ENCODE measurements at places on chromosomes 1 and 21.

- no peak for DNase-seq
These were observed 60.8 kb upstream of the PRRC2C start for GRCh38 chr1:171424494-171424893.

GRCh38 chr1:87706779-87707228 lies 378.1 kb downstream of the LMO4 start:
- no peak for DNase-seq

DNA sequence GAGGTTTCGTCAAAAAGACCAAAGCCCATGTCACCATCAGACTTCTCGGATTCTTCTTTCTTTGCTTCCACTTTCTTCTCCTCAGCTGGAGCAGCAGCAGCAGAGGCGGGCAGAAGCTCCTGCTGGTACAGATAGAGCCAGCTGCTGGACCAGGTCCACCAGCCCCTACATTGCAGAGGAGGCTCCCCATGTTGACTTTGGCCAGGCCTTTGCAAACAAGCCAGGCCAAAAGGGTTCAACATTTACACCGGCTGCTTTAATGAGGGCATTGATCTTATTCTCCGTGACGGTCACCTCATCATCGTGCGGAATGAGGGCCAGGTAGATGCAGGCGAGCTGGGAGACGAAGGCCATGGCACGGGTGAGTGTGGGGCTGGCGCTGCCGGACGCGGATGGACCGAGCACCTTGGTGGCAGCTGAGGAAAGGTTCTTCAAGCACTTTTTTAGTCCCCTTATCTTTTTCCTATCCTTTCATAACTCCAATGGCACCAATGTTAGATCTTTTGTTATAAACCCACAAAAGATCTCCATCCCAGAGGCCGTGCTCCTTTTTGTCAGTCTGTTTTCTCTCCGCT lies 358.5 kb downstream of the RGS7 start:
- DNase-seq = no peak

DNA sequence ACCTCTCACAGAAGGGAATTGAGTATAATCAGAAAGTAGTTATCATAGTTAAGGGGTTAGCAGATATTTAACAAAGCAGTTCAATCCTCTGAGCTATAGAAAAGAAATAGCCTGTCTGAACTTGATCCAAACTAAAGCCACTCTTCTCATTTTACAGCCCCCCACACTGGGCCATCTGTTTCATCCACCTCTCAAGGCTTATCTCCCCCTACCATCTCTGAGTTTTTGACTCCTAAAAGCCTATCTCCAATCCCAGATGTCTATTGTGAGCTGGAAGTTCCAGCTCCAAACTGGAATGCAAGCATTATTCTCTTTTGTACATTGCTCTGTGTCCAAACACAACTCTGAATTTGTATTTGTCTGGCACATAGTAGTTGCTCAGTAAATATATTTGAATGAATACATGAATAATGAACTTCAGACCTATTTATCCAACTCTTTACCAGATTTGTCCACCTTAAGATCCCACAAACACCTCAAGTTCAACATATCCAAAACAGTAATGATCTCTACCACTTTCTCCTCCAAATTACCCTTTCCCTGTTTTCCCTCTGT lies 98.1 kb downstream of the PLPP3 start:
- no peak for DNase-seq

DNA sequence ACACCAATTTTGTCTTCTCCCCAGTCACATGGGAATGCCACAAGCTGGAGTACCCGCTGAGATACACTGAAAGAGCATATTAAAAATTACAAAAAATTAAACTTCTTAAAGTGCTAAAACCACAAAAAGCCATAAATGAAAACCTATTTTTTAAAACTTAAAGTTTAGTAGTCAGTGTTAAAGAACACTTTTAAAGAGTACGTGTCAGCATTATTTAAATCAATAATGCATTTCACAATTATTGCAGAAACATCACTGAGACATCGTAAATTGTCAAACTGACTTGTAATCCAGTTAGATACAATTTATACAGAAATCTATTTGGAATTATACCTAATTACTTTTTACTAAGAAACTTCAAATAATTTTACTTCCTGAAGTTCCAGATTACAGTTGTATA lies 22.9 kb downstream of the ZBTB21 start:
- DNase-seq = no peak

DNA sequence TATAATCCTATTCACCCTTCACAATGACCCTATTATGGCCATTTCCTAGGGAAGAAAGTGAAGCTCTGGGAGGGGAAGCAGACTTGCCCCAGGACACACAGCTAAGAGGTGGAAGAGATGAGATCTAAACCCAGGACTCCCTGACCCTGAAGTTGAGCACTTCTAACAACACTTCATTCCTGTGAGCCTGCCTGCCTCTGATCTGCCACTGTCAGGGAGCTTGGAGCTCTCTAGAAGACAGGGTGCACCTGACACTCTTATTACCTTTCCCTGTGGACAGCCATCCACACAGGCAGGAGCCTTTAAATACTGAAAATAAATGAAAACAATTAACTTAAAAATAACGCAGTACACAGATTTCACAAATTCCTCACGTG lies 599 bp downstream of the MKNK1 start:
- DNase-seq = no peak

DNA sequence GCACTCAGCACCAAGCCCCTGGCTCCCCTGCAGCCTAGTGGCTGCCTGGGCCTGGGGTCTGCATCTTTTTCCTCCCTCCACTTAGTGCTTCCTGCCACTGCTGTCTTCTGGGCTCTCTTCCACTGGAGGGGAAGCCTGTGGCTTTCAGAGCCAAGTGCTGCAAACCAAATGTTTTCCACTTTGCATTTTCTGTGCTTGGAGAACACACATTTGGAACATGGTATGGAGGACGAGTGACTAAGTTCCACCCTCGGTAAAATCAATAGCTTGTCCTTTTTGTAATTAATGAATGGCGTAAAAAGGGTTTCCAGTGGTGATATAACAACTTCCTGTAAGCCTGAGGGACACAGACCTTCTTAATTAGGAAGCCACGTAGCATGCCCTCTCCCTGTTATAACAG lies 10.1 kb upstream of the GPR153 start:
- no peak for DNase-seq

- peak; percentile 43 for DNase-seq
These were observed 7.9 kb upstream of the TNNT2 start for GRCh38 chr1:201385299-201385891.

GRCh38 chr1:109824349-109825115 lies 60.8 kb upstream of the EPS8L3 start:
- DNase-seq = no peak

DNA sequence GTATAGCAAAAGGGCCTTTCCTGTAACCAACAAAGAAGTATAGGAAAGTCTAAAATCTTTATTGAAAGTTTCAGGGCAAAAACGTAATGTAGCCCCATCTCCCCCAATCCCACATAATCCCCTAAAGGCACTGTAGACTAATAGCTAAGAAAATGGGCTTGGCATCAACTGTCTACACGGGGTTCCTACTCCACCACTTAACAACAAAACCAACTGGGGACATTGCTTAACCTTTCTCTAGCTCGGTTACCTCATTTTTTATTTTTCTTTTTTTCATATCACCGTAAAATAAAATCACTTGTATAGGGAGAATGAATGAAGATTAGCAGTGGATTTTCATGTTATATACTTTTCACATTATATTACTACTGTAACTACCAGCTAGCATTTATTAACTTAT lies 12.3 kb downstream of the MACF1 start:
- DNase-seq = peak; percentile 21

DNA sequence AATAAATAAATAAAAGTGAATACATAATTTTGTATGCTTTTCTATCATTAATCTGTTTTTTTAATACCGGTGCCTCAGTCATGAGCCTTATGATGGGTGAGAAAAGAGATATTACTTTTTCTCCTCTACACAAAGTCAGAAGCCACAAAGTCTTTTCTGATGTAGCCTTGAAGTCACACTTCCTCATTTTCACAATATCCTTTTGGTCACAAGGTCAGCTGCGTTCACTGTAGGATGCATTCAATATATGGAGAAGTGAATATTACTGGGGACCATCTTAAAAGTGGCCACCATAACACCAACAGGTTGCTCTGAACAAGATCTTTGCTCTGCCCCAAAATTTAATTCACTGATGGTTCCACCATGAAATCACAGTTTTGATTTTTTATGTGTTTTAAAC lies 83.3 kb upstream of the TNR start:
- peak; percentile 56 for DNase-seq

DNA sequence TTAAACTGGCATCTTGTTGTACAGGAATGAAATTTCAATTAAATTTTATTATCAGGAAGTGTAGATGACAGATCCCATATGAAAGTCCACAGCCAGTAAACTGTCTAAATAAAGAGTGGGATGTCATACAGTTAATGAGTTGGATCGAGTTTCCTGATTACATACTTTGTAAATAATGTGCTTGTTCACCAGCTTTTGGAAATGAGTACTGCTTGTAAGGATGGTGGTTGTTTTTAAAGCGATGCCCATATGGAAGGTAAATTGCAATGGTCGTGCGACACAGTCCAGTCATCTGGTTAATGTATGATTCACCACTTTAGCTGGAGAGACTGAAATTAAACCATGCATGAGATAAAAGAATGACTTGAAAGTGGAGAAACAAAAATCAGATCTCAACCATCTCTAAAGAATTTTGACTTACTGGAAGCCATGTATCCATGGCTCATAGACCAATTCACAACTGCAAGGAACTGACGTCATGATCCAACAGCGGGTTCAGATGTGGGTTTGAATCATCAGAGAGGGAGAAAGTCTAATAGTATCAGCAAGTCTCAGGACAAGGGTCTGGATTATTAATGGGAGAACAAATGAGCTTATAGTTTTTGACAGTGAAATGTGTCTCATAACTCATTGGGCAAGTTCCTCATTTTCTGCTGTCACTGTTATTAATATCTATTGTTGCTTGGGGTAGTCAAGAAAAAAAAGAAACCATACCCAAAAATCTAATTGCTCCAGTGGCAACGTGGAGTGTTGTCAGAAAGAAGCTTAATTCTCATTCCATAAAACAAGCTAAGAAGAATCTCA lies 49.0 kb downstream of the MAP10 start:
- DNase-seq = no peak

DNA sequence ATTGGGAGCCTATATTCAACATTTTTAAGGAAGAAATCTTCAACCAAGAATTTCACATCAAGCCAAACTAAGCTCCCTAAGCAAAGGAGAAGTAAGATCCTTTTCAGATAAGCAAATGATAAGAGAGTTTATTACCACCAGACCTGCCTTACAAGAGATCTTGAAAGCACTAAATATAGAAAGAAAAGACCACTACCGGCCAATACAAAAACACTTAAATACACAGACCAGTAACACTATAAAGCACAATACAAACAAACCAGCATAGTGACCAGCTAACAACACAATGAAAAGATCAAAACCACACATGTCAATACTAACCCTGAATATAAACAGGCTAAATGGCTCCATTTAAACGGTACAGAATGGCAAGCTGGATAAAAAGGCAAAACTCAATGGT lies 165.4 kb downstream of the MRPL39 start:
- DNase-seq = no peak

DNA sequence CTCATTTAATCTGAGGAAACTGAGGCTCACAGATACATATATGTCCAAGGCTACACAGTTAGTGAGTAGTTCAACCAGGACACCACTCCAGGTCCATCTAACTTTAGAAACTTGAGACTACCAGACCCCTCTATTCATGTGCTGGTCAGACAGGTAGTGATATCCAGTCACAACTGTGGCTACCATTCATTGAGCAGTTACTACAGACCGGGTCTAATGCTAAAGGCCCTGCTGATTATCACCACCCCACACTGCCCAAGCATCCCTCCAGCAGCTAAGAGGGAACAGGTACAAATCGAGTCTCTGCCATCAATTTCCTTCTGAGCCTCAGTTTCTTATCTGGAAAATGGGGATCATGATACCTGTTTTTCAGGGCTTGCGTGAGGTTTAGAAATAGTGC lies 5.3 kb downstream of the HPCA start:
- no peak for DNase-seq

DNA sequence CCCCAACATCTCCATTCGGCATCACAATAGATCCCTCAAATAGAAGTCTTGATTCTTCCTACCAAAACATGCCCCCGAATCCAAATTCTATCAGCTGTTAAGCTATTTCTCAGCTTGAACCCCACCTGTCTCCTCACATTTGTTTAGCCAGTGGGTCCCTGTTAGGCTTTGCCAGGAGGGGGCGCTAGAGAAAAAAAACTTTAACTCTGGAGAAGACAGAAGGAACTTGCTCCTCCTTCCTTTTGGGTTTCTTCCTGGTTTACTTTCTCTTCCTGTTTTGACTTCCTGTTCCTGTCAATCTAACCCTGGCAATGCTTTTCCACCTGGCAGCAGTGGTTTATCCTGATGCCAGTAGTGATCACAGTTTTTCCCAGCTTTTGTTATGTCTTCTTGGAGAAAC lies 95.6 kb upstream of the KCNK1 start:
- DNase-seq = peak; percentile 46

DNA sequence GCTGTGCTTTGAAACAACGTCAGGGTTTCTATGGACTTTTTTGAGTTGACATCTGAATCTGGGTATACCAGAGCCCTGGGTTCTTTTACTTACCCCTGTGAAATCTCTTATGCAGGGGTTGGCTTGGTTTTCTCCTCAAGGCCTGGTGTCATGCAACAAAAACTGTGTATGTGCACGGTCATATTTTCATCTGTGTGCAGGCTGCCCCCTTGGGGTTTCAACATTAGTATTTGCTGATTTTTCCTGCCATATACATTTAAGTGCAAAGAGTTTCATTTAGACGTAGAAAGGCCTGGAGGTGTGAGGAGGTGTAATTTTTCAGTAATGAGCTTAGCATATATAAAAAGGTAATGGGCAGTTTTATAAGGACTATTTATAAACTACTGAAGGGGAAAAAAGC lies 22.0 kb upstream of the ZBTB18 start:
- no peak for DNase-seq

DNA sequence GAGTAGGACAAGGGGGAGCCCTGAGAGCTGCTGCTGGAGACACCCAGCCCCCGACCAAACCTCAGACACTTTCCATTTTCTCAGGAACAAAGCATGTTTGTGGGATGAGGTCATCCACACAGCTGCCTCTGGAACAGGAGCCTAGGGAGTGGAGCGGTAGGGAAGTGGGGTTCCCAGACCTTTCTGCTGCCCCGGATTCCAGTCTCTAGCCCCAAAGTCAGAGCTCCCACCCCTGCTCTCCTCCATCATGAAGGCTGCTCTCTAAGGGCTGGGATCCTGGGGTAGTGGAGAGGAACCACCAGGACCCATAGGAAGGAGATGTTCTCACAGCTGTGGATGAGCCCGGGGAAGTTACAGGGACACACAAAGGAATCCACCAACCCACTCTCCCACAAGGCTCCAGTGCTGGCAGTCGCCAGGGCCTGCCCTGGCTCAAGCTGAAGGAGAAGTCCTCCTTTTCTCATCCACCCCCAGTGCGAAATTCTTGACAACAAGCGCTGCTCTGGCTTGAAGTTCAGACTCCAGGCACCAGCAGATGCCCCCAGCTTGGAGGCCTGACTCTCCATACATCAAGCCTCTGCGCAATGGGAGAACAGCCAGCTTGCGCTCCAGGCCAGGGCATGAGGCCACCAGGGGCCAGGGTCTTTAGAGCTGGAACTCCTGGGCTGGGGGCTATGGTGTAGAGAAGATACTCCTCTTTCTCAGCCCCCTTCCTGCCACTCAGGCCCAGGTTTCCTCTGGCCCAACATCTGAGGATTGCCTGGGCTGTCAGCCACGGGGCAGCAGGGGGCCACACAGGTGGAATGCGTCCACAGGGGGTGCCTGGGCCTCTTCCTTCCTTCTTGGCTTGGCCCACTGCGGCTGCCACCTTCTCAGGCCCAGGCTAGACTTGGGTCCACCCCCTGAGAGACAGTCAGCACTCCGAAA lies 4.5 kb downstream of the FHL3 start:
- DNase-seq = no peak

- DNase-seq = no peak
These were observed 188.3 kb upstream of the EDN2 start for GRCh38 chr1:41672641-41673361.

- peak; percentile 50 for DNase-seq
These were observed 91.0 kb upstream of the FMN2 start for GRCh38 chr1:240000634-240001033.

Measured in inflammatory macrophage (primary cell).